ENCODE measurements at places on chromosomes 2 and 18. TPM values are rescaled to one million over a fixed set of nuclear protein-coding genes. Genes with fewer than 3 reads are reported as not detected.

Gene CTAGE1
- total RNA-seq, result not detected

DNA sequence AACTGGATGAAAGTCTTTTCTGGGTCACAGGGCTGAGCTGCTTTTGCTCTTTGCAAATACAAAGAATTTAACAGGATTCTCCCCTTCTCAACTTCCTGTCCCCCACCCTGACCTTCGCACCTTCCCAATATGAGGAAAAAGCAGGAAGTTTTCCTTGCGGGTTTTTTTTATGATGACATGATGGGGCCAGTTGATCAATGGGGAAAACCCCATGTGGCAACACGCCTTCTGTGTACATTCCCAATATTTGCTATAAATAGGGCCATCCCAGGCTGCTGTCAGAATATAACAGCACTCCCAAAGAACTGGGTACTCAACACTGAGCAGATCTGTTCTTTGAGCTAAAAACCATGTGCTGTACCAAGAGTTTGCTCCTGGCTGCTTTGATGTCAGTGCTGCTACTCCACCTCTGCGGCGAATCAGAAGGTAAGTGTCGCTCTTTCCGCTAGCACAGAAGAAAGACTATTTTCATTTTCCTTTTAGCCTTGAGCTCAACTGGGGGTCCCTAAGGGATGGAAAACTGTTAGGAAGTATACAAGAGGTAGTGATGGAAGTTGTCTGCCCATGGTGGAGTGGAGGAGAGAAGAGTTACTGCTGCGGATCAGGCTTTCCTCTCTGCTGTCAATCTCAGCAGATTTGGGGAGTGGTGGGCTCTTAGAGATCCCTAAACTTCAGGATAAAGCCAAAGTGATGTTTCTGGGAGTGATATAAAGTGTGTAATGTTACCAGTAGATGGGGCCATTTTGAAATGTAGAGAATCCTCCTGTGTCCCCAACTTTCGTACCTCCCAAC, at the start of gene CCL20:
CCL20 (plus strand) TSS at position 281 of the 792 bp plus-strand sequence; CDS start at position 351, 70 bp downstream.
- no peak for DNase-seq
- H3K4me1 ChIP-seq, result peaks cover 25% of the 10 kb centered on the region
- H3K36me3 ChIP-seq, result no peaks in the 10 kb centered on the region
- H3K27ac ChIP-seq, result no peak within 1 kb of the TSS

DNA sequence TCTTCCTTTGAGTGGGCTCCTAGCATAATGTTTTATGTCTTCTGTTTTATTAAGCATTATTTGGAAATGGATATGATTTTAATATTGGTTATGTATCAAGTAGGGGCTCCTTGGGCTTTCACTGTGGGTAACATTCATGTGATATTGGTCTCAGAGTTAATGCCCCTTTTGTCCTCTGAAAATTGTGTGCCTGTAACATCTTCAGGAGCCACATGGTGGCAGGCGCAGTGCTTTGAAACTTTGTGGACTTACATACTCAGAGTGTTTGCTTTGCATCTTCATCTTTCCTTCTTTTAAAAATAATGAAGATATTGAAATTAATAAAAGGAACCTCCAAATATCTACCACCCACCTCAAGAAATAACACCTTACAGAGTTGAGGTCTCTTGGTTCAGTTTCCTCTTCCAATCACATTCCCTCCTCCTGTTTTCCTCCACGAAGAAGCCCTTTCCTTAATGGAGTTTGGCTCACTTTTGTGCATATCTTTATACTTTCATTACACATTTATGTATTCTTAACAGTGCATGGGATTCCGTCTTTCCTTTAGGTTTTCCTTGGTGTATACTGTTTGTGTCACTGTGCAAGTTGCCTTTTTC, 73.5 kb downstream of the LIMS1 start:
- H3K27me3 ChIP-seq, result no peaks in the 10 kb centered on the region
- H3K27ac ChIP-seq, result no peak overlapping the region
- no peaks in the 10 kb centered on the region for H3K36me3 ChIP-seq
- H3K4me1 ChIP-seq, result peaks cover 14% of the 10 kb centered on the region

DNA sequence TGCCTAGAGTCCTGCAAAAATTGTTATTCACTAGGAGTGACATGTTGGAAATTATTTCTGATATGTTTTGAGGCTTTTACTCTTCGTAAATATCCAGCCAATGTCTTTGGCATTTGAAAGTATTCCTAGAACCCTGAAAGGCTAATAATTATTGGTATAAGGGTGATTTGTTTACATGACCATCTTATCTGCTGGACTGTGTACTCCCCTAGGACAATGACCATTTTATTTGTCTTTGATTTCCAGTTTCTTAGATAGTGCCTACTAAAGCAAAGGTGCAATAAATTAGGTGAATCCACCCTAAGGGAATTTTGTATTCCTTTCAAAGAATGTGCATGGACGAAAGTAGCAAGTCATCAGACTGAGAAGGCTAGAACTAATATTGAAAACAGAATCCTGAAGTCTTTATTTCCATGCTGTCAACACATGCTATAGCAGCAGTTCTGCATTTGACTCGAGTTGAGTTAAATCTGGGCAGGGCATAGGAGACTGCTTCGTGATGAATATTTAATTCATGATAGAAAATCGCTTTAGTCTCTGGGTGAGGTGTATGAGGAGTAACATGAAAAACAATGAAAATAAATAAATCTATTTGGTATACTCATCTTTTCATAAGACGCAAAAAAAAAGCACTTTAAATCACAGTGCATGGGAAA, 235.7 kb downstream of the GPD2 start:
- H3K27me3 ChIP-seq, result no peaks in the 10 kb centered on the region
- H3K27ac ChIP-seq, result no peak overlapping the region
- H3K4me3 ChIP-seq, result no peak overlapping the region
- no peak for DNase-seq

GRCh38 chr2:232341061-232341738, 37.4 kb upstream of the ALPP start:
- no peaks in the 10 kb centered on the region for H3K4me1 ChIP-seq
- peak; percentile 5 for DNase-seq
- no peak overlapping the region for H3K4me3 ChIP-seq
- H3K36me3 ChIP-seq, result no peaks in the 10 kb centered on the region

DNA sequence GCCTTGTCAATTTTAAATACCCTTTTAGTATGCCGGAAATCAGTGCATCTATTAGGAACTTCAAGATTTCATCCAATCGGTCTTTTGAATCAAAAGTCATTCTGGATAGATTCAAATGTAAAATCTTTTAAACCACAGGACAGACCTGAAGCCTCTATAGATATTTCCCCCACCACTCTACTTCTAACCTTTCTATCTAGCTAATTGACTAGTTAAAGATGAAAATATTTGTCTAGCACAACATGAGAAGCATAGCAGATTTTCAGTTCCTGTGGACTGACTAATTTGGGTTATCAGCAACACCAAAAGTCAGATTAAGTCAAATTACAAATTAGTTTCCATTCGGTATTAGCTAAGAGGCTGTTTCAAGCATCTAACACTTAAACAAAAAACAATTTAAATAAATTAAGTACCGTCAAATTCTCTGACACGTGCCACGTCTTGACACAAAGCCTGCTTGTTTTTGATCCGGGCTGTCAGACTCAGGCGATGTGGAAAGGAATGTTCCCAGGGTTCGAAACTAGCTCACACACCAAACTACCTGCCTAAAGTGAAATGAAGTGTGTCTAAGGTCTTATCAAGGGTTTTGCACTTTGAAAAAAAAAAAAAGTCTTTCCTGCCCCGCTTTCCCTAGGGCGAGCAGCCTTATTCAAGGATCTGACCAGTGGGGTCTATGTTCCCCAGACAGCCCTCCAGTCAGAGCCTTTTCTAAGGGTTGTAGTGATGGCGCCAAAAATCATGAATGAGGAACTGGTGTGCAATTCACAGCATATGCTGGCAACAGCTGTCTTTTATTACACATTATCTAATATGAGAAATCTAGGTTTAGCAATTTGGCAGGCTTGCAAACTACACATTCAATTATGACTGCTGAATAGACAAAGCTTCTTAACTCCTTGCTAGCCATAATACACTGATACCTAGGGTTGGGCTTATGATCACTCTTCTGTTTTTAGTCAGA, 4.7 kb downstream of the CYTIP start:
- no peaks in the 10 kb centered on the region for H3K36me3 ChIP-seq
- no peak overlapping the region for H3K27ac ChIP-seq
- no peak for DNase-seq
- H3K4me3 ChIP-seq, result no peak overlapping the region
- H3K27me3 ChIP-seq, result peaks cover 28% of the 10 kb centered on the region

GRCh38 chr2:109435901-109436598, 177.7 kb downstream of the SEPTIN10 start:
- H3K27me3 ChIP-seq, result no peaks in the 10 kb centered on the region
- peaks cover 15% of the 10 kb centered on the region for H3K36me3 ChIP-seq
- no peak overlapping the region for H3K4me3 ChIP-seq
- H3K4me1 ChIP-seq, result no peaks in the 10 kb centered on the region
- no peak for DNase-seq
- H3K27ac ChIP-seq, result no peak overlapping the region
